ENCODE measurements at places on chromosomes 13 and 19. TPM values are rescaled to one million over a fixed set of nuclear protein-coding genes. Genes with fewer than 3 reads are reported as not detected.

GRCh38 chr19:45424191-45425058, 708 bp upstream of the ERCC1 start:
- H3K36me3 ChIP-seq: no peaks in the 10 kb centered on the region
- DNase-seq: peak; percentile 37
- peaks cover 43% of the 10 kb centered on the region for H3K4me1 ChIP-seq
- peak overlapping the region; percentile 80 for H3K27ac ChIP-seq
- peaks cover 1% of the 10 kb centered on the region for H3K27me3 ChIP-seq
- peak overlapping the region; percentile 78 for H3K4me3 ChIP-seq

GRCh38 chr13:35785576-35786303, 309.3 kb upstream of the MAB21L1 start:
- H3K27ac ChIP-seq: no peak overlapping the region
- H3K27me3 ChIP-seq: no peaks in the 10 kb centered on the region
- H3K4me1 ChIP-seq: no peaks in the 10 kb centered on the region
- H3K4me3 ChIP-seq: no peak overlapping the region
- no peak for DNase-seq

DNA sequence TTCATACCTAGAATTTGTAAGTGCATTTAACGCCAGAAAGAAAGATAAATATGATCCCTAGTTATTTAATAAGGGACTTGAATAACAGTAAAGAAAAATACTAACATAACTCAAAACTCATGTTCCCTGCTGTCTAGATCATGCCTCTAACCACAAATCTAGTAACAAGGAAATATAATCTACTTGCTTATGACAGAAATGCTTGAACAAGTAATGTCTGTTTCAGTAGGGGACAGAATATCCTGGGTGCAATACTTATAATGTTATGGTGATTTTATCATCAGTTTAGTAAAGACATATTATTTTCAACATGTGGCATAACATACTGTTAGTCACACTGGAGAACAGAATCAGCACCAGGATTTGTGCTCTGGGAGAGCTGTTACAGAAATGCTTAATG, 861.9 kb upstream of the SLITRK1 start:
- H3K27ac ChIP-seq: no peak overlapping the region
- no peak for DNase-seq
- H3K27me3 ChIP-seq: no peaks in the 10 kb centered on the region

CDC42EP5 gene
- total RNA-seq: not detected

ZNF382 gene
- 7.4 TPM for total RNA-seq

ZNF528 gene
- 19.0 TPM for total RNA-seq

DNA sequence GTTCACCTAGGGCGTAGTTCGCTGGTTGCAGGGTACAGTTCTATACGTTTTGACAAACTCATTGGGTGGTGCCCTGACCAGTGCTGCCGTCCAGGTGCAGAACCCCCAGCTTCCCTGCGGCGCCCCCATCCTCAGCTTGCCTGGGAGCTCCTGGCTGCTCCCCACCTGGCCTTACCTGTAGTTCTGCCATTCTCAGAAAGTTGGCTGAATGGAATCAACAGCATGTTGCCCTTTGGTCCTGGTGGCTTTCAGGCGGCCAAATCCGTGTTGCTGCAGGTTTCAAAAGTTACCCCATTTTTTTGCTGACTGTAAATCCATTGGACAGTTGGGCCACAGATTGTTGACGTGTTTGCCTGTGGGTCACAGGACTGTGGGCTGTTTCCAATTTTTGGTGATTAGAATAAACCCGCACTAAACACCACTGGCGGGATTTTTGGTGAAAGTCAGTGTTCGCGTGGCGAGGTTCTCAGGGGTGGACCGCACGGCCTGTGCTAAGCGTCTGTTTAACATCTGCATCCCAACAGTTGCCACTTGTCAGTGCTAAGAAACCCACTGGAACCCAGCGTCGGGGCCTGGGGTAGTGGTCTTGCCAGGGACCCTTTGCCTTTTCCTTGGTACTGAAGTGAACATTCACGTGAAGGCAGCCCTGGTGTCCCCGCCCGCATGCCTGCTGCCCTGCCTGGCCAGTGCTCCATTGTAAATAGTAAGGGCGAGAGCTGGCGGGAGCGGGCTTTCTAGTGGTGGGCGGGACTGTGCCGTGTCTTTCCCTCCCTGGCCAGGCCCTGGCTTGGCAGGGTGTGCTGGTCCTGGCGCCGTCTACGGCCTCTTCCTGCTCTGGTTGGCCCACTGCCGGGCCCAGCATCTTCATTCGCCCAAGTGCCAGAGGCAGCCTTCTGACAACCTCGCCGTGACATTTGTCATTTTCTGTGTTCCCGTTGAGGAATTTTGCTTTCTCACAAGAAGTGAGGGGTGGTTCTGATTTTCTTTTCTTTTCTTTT, 3.3 kb downstream of the DOT1L start:
- peak overlapping the region; percentile 14 for H3K27ac ChIP-seq
- no peaks in the 10 kb centered on the region for H3K36me3 ChIP-seq
- H3K4me3 ChIP-seq: no peak overlapping the region
- peaks cover 64% of the 10 kb centered on the region for H3K4me1 ChIP-seq
- H3K27me3 ChIP-seq: no peaks in the 10 kb centered on the region

DNA sequence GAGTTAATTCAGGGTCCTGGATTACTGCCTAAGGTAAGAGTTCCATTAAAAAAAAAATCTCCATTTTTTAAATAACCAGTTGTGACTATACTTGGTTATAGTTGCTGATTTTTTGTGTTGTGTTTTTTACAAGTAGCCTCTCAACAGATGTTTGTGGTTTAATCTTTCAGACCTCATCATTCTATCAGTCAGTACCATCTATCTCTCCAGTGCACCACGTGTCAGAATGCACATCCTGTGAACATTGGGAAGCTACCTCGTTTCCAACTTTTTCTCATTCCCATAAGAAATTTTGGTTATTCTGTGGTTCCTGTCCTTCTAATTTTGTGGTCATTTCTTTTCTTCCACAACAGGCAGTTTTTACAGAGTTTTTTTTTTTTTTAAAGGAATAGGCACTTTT, 39.2 kb downstream of the WDFY2 start:
- H3K36me3 ChIP-seq: no peaks in the 10 kb centered on the region
- H3K27ac ChIP-seq: no peak overlapping the region
- no peak for DNase-seq
- no peak overlapping the region for H3K4me3 ChIP-seq
- peaks cover 5% of the 10 kb centered on the region for H3K4me1 ChIP-seq
- H3K27me3 ChIP-seq: no peaks in the 10 kb centered on the region

DNA sequence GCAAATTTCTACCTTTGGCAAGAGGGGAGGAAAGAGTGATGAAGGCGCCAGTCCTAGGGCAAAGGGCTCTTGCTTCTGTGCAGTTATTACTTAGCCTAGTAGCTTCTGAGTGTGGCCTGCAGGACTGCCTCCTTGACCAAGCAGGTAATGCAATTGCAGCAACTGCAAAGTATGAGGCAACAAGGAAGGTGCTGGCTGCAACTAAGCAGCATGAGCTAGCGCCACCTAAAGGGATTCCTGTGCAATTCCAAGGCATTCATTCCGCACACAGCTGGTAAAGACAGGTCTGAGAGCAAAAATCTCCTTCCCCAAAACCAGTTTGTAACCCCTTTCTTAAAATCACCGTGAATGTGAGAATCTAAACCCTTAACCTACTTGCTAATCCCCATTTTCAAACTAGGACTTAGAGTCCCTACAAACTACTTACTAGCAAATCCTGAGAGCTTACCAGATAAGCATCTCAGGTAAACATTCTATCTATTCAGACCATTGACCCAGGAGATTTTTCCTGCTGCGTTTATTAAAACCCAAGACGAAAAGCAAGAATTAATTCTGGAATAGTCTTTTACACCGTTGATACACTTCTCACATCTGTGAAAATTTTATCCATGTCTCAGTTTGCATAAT, 62.9 kb downstream of the DCT start:
- H3K4me3 ChIP-seq: no peak overlapping the region
- H3K36me3 ChIP-seq: no peaks in the 10 kb centered on the region
- peaks cover 3% of the 10 kb centered on the region for H3K27me3 ChIP-seq
- H3K4me1 ChIP-seq: no peaks in the 10 kb centered on the region
- DNase-seq: no peak

- H3K4me3 ChIP-seq: no peak overlapping the region
- no peak for DNase-seq
- peaks cover 11% of the 10 kb centered on the region for H3K27me3 ChIP-seq
- H3K36me3 ChIP-seq: no peaks in the 10 kb centered on the region
Measured at GRCh38 chr19:7295912-7296536, 1.8 kb upstream of the INSR start.

CCL25 gene
- total RNA-seq: not detected

DNA sequence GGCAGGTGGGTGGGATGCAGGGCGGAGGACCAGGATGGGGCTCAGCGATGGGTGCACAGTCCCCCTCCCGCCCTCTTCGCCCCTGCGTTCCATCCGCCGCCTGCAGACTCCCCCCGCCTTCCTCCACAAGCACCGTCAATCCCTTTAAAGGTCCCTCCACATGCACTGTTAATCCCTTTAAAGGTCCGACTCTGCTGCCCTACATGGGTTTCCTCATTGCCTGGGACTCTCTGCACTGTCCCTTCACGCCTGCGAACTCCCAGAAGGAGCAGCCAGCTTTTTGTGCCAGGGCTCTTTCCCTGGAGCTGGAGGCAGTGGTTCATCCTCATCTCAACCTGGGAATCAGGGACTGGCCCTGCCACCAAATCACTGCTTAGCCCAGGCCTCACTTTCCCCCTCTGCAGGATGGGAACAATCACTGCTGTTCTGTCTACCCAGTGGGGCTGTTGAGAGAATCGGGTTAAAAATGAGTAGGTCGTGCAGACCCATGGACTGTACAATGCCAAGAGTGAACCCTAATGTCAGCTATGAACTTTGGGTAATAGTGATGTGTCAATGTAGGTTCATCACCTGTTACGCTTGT, 20.4 kb downstream of the ZNF574 start:
- H3K4me3 ChIP-seq: no peak overlapping the region
- DNase-seq: no peak
- H3K4me1 ChIP-seq: no peaks in the 10 kb centered on the region
- no peaks in the 10 kb centered on the region for H3K27me3 ChIP-seq

TNFSF9 gene
- 4.5 TPM for total RNA-seq

DNA sequence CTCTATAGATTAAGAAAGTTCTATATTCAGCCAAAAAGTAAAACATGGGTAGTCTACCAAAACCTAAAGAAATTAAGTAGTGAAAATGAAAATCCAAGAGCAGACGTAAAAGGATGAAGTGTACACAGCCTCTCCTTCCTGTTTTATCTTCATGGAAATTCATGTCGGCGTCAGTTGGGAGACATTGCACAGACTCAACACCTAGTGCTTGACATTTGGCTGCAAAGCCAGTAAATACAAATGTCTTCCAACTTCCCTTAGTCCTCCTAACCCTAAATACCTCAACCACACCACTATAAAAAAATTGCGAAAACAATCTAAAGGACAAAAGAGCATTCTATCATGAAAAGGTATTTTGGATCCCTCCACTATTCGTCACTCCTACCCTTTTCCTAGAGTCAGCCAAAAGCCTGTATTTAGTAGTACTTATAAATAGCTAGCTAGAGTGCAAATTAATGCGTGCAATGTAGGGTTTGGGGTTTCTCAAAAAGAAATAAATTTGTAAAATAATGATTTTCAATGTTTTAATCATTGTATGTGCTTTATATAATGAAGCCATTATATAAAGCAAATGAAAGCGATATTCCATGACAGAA, 56.4 kb upstream of the TRPC4 start:
- H3K27ac ChIP-seq: no peak overlapping the region
- DNase-seq: no peak
- H3K36me3 ChIP-seq: no peaks in the 10 kb centered on the region

DNA sequence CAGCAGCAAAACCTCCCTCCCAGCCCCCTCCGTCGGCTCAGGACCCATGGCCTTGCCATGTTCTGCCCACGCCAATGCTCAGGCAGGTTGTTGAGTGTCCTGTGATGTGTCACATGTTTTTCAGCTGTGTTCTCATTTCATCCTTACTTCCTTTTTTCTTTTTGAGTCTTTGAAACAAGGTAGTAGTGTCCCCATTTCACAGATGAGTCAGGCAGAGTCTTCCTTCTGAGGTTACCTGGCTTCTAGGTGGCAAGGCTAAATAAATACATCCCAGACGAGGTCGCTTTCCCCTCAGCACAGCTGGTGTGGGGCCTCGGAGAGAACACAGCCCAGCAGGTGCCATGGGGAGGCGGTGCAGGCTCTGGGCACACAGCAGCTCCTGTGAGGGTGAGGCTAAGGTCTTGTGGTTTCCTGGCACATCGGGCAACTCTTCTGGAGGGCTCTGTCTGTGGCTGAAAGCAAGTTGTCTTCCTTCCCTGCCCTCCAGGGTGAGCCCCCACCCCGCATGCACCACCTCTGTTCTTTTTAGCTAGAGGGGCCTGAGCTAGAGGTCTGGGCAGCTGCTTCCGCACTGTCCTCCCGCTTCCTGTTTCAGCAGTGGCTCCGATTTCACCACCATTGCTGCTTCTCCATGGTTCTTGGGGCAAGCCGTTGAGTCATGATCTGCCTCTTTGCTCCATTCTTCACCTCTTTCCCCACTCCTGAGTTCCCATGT, 15.1 kb downstream of the PRAM1 start:
- H3K27ac ChIP-seq: peak overlapping the region; percentile 48
- peak; percentile 86 for DNase-seq
- no peak overlapping the region for H3K4me3 ChIP-seq
- peaks cover 63% of the 10 kb centered on the region for H3K36me3 ChIP-seq

DNA sequence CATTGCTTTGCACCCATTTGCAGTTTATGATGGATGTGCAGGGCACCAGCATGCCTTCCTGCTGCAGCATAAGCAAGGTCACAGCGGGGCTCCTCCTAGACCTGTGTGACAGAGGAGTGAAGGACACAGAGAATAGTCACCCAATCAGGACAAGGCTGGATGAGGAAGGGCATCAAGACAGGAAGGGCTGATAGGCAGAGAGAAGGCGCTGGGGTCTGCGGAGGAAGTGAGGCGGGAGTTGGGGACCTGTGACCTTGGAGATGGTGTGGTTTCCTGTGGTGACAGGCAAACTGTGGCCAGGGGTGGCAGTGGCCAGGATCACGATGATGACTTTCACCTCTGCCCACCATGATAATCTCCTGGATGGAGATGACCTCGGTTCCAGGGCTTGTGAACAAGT, 16.4 kb upstream of the KCTD15 start:
- DNase-seq: no peak
- no peaks in the 10 kb centered on the region for H3K36me3 ChIP-seq
- H3K4me1 ChIP-seq: no peaks in the 10 kb centered on the region
- no peak overlapping the region for H3K4me3 ChIP-seq
- H3K27me3 ChIP-seq: peaks cover 2% of the 10 kb centered on the region

DNA sequence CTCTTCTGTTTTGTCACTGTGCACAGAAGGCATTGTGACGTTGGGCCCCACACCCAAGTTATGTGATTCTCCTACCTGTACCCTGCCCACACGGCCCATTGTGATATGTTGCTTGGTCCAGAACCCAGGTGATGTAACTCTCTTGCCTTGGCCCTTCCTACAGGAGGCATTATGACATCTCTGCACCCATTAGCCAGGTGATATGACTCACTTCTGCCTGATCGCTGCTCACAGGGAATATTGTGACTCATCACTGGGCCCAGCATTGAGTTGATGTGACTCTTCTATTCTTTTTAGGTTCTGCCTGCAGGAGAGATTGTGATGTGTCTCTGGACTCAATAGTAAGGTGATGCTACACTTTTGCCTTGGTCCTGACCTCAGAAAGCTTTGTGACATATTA, 65.4 kb upstream of the ZNF91 start:
- H3K27me3 ChIP-seq: no peaks in the 10 kb centered on the region
- H3K27ac ChIP-seq: no peak overlapping the region
- H3K4me1 ChIP-seq: no peaks in the 10 kb centered on the region
- H3K36me3 ChIP-seq: no peaks in the 10 kb centered on the region
- H3K4me3 ChIP-seq: no peak overlapping the region

Data from CD4-positive, CD25-positive, alpha-beta regulatory T cell (primary cell).